NCI-H2081 (cell line): ENCODE measurements at places on chromosomes 5 and 9.

DNA sequence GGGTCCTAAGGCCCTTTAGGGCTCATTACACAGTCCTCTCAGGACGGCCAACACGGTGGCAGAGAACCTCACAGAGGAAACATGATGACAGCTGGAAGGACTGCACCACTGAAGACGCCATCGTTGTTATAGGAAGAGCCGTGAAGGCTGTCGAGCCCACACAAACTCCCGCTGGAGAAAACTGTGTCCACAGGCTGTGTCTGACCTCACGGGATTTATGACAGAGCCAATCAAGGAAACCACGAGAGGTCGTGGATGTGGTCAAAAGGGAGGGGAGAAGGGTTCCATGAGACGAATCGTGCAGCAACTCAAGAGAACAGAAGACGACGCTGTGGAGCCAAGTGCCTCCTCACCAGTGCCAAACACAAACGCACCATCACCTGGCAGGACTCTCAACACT lies 12.2 kb downstream of the QSOX2 start:
- DNase-seq: no peak

- DNase-seq: no peak
Measured at GRCh38 chr5:132295505-132296411, 1.6 kb downstream of the SLC22A4 start.

GRCh38 chr5:142182840-142183239 lies 74.3 kb downstream of the NDFIP1 start:
- no peak for DNase-seq

- no peak for DNase-seq
Measured at GRCh38 chr5:85458319-85458718, 1073.6 kb upstream of the EDIL3 start.

DNA sequence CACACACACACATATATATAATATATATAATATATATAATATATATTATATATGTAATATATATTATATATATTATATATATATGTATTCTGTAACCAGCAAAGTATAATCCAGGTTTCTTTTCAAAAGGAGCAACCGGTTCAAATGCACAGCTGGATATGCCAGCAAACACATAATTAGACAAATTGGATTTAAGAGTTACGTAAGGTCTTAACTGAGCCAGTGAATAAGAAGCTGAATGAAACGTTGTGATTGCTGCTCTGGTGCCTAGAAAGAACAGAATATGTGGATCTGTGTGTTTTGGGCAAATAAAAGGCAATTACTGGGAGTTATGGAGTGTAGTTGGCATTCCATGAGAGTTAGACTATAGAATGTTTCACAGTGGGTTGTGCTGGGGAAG lies 178.1 kb downstream of the SLF1 start:
- no peak for DNase-seq

- DNase-seq: peak; percentile 52
Measured at GRCh38 chr9:128683340-128684064, 5.5 kb upstream of the SET start.

- DNase-seq: no peak
Measured at GRCh38 chr9:102054811-102055210, 316.4 kb upstream of the GRIN3A start.

DNA sequence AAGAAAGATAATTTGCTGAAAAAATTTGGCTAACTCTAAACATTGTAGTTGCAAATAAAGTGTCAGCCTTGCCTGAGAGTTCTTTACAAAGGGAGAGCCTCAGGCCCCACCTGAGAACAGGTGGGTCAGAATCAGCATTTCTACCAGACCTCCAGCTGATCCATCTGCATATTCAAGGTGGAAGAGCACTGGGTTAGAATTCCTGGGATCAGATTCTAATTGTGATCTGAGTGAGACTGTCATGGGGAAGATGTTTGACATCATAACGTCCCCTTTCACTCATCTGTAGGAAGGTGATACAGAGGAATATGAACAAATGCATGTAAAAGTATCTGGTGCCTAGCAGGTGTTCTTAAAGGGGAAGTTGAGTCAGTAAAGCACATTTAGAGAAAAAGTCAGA lies 54.6 kb downstream of the FBXL7 start:
- DNase-seq: no peak

DNA sequence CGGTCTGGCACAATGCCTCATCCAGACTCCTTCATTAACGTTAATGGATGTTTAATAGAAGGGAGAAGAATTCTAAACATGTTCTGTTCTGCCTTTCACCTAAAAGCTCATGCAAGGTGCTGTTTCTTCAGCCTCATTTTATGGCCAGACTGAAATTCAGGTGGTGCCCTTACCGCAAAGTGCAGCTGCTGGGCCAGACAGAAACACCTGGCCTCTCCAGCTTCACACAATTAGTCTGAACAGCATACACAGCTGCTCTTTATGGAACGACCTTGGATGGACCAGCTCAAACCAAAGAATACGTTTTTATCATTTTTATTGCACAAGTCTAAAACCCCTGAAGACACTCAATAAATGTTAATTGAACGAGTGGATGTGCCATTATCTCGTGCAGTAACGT lies 4.6 kb downstream of the SNCAIP start:
- peak; percentile 28 for DNase-seq

DNA sequence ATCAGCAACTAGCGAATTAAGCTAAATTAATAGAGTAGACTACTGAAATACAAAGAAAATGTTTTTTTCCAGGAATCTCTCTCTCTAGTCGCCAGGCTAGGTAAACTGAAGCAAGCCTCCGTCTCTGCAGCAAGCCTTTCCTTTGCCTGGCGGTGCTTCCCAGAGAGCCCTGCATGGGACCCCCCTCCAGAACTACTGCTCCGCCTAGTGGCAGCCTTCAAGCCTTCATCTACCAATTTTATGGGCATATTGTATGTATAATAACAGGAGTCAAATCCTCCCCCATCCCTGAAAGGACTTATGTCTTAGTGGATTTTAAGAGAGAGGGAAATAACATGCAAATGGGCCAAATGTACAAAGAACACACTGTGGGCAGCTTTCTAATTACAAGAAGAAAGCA lies 241.9 kb downstream of the SAXO1 start:
- DNase-seq: peak; percentile 13

GRCh38 chr5:82635561-82636288 lies 357.6 kb upstream of the RPS23 start:
- no peak for DNase-seq
